ENCODE measurements at places on chromosomes 4 and X.

DNA sequence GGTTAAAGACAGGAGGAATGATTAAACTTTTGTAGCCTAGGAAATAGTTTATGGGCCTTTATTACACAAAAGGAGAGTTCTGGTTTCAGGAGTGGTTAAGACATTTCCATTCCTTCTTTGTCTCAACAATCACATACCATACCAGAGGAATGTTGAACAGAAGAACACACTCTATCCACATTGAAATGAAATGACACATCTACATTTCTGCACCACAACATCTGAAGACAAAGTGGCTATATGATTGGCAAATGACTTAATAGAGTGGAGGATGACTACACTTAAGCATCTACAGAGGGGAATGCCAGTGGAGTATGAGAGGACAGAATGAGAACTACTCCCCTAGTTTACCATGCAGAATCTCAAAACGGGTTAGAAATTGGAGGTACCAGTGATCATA, 8.0 kb downstream of the CYP2U1 start:
- DNase-seq: no peak
- H3K4me1 ChIP-seq: peaks cover 18% of the 10 kb centered on the region
- no peak overlapping the region for H3K4me3 ChIP-seq
- no peak overlapping the region for H3K27ac ChIP-seq
- peaks cover 4% of the 10 kb centered on the region for H3K36me3 ChIP-seq
- no peaks in the 10 kb centered on the region for H3K27me3 ChIP-seq

GRCh38 chrX:47179221-47179927, 14.3 kb upstream of the UBA1 start:
- peaks cover 61% of the 10 kb centered on the region for H3K27me3 ChIP-seq
- no peak for DNase-seq
- H3K4me1 ChIP-seq: no peaks in the 10 kb centered on the region
- H3K27ac ChIP-seq: no peak overlapping the region
- H3K4me3 ChIP-seq: no peak overlapping the region

GRCh38 chrX:108091878-108092291, 307 bp downstream of the ATG4A start:
- H3K27me3 ChIP-seq: no peaks in the 10 kb centered on the region
- peaks cover 11% of the 10 kb centered on the region for H3K36me3 ChIP-seq
- DNase-seq: no peak
- no peak overlapping the region for H3K27ac ChIP-seq

DNA sequence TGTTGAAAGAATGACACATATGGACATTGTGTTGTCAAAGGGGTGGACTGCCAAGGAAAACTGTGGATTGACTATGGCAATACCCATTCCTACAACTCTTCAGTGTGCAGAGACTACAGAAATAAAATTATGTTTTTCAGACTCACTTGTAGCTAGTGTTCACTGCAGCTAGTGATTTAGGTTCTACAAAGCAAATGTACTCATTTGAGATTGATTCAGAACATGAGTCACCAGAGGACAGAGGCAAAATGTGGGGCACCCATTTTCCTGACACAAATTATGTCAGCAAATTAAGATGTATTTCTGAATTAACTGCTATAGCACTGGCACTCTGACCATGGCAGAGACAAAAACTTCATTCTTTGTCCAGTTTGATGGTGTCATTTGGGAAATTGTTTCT, 40.7 kb downstream of the SPCS3 start:
- H3K36me3 ChIP-seq: no peaks in the 10 kb centered on the region
- no peak for DNase-seq
- peaks cover 5% of the 10 kb centered on the region for H3K27me3 ChIP-seq
- H3K4me1 ChIP-seq: no peaks in the 10 kb centered on the region

GRCh38 chr4:82866706-82867385, 24.1 kb downstream of the SEC31A start:
- H3K4me3 ChIP-seq: no peak overlapping the region
- H3K27me3 ChIP-seq: no peaks in the 10 kb centered on the region
- peak overlapping the region; percentile 71 for H3K27ac ChIP-seq
- peaks cover 28% of the 10 kb centered on the region for H3K4me1 ChIP-seq
- no peak for DNase-seq
